ENCODE measurements at places on chromosomes 1 and 21. TPM values are rescaled to one million over a fixed set of nuclear protein-coding genes. Genes with fewer than 3 reads are reported as not detected.

Gene TMIGD3
- total RNA-seq = 1.0 TPM

Gene IGFN1
- total RNA-seq = 23.1 TPM

Gene ARHGEF10L
- 81.4 TPM for total RNA-seq

Gene TTC34
- total RNA-seq = under 0.01 TPM

Gene AKR1A1
- 90.5 TPM for total RNA-seq

Gene KRTAP26-1
- not detected for total RNA-seq

Gene MIXL1
- not detected for total RNA-seq

Gene GDAP2
- 15.8 TPM for total RNA-seq

Gene KNCN
- total RNA-seq = not detected

Gene GPR25
- 1.3 TPM for total RNA-seq

Gene ADAMTSL4
- total RNA-seq = 7.6 TPM

Gene SPATA45
- total RNA-seq = not detected

Gene DPT
- total RNA-seq = 25.4 TPM

Gene CFHR4
- total RNA-seq = not detected

Gene LHX8
- not detected for total RNA-seq

Gene FAM72C
- total RNA-seq = 0.52 TPM

Gene NBPF6
- total RNA-seq = not detected

Gene SLC9C2
- total RNA-seq = not detected

Gene TPTE
- total RNA-seq = not detected

Gene FHAD1
- 4.9 TPM for total RNA-seq

Gene CAPN2
- total RNA-seq = 85.7 TPM

All from body of pancreas (tissue), 4 donors.